Left lobe of liver (tissue), 2 donors: ENCODE measurements at places on chromosomes 3 and 15. TPM values are rescaled to one million over a fixed set of nuclear protein-coding genes. Genes with fewer than 3 reads are reported as not detected.

- DNase-seq, result no peak
These were observed 185.1 kb upstream of the UBE2E1 start for GRCh38 chr3:23620638-23621015.

- no peak for DNase-seq
These were observed 7.2 kb upstream of the SCAMP5 start for GRCh38 chr15:74988007-74988800.

- no peak for DNase-seq
These were observed 33.5 kb downstream of the IQGAP1 start for GRCh38 chr15:90421527-90421926.

DNA sequence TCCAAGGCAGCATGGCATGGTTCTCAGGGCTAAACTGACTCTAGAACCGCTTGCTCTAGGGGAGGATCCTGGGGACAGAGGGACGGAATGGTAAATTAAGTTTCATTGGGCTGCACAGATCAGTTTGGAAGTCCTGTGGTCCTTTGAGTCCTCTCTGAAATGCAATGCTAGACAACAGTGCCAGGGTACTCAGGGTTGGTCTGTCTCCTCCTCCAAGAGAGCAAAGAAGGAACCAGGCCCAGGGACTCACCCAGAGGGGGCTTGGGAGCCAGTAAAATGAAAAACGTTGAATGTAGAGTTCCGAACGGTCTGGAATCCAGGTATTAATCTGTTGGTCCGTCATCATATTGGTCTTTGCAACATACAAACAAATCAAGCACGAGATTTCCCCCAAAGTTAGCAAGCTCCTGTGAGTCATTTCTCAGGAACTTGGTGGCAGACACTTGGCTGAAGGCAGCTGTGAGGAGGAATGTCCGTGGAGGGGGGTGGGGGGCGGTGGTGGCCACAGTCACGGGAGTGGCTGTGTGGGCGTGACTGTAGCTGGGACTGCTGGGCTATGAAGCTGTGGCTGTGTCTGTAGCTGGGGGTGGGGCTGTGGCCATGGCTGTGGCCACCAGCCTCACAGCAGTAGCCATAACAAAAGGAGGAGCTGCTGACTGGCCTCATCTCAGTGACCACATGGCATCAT, 361.0 kb downstream of the SHQ1 start:
- no peak for DNase-seq

- no peak for DNase-seq
These were observed 449.3 kb upstream of the THBS1 start for GRCh38 chr15:39131609-39132008.

DNA sequence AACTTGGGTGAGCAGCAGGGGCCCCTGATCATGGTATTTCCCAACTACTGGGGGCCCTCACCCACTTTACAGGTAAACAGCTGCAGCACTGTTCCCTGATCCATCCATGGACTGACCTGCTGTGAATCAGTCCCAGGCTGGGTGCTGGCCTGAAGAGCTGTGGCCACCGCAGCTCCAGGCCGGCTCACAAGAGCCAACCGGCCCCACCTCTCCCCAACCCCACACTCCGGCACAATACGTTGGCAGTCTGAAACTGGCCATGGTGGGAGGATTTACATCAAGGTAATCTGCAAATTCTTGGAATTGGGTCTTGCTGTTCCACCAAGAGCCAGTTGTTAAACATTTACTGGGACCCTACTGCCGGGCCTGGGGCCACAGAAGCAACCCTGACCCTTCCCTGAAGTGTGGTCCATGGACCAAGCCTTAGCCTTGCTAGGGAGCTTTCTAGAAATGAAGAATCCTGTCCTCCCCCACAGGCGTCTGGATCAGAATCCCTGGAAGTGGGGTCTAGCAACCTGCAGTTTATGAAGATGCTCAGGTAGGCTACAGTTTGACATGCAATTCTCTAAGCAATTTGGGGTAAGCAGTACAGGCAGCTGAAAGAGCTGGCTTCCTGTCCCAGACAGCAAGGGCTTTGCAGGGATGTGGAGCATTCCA, 3.7 kb downstream of the SLC6A20 start:
- DNase-seq, result no peak

DNA sequence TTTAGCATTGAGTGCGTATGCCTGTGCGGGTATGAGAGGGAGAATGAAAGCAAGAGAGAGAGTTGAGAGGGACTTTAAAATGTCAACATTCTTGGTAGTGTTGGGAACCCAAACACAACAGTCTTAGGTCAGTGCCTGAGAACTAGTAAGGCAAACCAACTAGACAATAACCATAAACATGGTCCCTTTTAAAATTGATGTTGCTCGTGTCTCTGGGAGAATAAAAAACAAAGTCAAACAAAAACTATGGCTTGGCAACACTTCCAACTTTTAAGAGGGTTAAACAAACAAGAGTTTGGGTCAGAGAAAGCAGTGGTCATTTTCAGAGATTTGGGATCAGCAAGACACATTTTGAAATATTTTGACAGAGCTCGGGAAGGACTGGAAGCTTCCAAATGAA, 146.7 kb upstream of the THBS1 start:
- no peak for DNase-seq

GRCh38 chr3:159191447-159191846, 389.6 kb downstream of the MFSD1 start:
- DNase-seq, result no peak

- no peak for DNase-seq
These were observed 405.6 kb downstream of the MAGI1 start for GRCh38 chr3:65633018-65633638.

DNA sequence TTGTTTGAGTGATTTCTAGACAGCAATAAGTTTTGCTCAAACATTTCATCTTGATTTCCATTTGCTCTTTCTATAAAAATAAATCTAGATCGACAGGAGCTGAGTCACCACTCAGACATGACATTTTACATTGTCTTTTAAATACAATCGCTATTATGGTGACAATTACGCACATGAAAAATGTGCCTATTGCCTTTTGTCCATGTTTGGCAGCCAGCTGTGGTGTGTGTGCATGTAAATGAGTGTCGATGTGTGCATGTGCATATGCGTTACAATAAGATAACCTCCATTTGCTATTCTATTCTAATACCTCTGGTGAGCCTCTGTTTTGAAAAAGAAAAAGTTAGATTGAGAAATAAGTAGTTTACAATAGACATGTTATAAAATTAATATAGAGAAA, 89.7 kb upstream of the GRM7 start:
- DNase-seq, result no peak

- DNase-seq, result peak; percentile 45
These were observed 63.5 kb upstream of the CLDN18 start for GRCh38 chr3:137946356-137946973.

- no peak for DNase-seq
These were observed 221.4 kb downstream of the SOX2 start for GRCh38 chr3:181933052-181933618.

ACP3 gene
- not detected for total RNA-seq

IMPDH2 gene
- 38.6 TPM for total RNA-seq

PCOLCE2 gene
- total RNA-seq, result 8.2 TPM

SEMA6D gene
- total RNA-seq, result 2.7 TPM

EXD1 gene
- not detected for total RNA-seq

FEZF2 gene
- not detected for total RNA-seq

MUC20 gene
- total RNA-seq, result 29.6 TPM

TRPM1 gene
- 0.10 TPM for total RNA-seq

SPATA16 gene
- total RNA-seq, result not detected
